ENCODE measurements at places on chromosomes 1 and 21.

GRCh38 chr21:28294051-28294450 is 698.6 kb downstream of the LTN1 start:
- no peak for DNase-seq

DNA sequence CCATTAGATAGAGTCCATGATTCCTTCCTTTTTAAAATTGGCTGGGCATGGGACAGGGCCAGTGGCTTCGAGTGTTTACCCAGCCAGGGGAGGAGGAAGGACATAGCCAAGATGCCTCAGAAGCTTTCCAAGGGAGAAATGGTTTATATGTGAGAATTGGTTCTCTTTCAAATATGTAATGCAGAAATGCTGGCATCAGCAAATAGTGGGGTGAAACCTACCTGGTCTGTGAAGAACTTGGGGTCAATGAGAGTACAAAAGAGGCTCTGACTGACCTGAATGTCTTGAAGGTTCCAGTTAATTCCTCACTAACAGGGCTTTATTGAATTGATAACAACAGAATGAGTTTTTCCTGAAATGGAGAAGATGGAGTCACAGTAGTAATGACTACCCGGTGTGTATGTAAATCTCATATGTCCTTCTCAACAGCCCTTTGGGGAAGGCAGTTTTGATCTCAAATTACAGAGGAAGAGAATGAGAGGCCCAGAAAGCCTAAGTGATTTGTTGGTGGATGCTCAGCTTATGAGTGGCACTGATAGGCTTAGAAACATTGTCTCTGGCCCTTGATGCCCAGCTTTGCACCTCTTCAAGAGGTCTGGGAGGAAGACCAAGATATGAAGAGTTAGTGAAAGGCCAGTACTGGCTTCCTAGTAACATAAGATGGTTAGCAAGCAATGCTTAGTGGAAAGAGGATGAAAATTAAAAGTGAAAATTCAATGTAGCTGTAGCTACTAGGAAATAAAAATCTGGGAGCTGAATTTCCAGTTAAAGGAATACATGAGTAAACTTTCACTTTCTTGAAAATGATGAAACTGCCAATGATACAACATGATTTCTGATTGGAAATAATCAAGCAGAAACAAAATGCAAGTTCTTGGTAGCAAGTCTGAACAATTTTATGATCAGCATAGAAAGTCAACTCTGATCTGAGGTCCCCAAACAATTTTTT is 2.7 kb downstream of the ATF3 start:
- no peak for DNase-seq

GRCh38 chr1:96962751-96963211 is 241.2 kb downstream of the PTBP2 start:
- no peak for DNase-seq

DNA sequence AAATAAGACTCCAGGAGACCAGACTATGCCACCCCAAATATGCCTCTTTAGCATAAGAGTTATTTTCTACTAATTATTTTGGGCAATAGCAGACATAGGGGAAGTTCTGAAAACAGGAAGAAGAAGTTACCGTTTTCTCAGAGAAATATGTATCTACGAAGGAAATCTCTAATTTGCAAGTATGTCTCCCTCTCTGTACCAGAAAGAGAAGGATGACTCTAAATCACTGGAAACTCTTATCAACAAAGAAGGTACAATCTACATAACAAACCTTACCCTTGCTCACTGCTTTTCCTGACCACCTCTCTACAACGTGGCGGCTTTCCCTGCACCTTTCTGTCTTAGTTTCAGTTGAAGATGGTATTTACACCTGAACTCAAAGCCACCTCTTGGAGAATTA is 49.0 kb downstream of the OMA1 start:
- no peak for DNase-seq

DNA sequence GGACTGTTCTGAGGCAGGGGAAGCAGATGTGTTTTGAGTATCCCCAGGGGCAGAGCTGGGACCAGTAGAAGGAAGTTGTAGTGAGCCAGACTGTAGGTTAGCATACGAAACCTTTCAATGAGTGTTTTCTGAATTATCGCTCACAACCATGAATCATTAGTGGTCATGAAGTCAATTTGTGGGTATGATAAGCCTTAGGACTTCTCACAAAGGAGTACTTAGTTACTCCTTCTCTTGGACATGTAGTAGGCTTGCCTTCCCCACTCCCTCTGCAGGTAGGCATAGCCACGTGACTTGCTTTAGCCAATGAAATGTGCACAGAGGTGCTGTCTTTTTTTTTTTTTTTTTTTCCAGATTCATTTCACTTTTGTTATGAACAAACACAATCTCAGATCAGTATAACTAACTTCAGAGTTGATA is 23.9 kb upstream of the FAAH start:
- no peak for DNase-seq

DNA sequence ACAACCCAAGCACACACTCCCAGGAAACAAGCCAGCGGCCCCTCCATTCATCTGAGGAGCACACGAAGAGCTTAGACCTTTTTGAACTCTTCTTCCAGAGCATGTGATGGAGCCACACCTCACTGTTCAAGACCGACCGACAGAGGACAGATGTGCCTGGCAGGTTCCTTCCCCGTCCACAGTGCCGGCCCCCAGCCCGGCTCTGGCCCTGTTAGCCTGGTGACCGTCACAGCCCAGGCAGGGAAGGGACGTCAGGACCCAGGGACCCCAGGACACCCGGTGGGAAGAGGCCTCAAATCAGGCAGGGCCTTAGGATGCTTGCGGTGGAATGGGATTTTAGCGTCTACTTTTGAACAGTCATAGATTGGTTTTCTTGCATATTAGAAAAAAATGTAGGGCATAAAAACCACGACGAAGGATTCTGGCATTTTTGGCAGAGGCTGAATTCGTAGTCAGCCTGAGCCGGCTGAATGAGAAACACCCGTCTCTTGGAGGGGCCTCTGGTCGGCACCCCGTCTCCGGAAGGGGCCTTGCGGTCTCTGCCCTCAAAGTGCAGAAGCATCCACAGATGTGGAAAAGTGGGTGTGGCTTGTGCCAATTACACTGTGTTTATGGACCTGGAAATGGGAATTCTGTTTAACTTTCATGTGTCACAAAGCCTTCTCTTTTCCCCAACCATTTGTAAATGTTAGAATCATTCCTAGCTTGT is 79.3 kb downstream of the SIK1 start:
- no peak for DNase-seq

GRCh38 chr1:15692121-15692682 is 8.1 kb downstream of the PLEKHM2 start:
- DNase-seq: no peak

DNA sequence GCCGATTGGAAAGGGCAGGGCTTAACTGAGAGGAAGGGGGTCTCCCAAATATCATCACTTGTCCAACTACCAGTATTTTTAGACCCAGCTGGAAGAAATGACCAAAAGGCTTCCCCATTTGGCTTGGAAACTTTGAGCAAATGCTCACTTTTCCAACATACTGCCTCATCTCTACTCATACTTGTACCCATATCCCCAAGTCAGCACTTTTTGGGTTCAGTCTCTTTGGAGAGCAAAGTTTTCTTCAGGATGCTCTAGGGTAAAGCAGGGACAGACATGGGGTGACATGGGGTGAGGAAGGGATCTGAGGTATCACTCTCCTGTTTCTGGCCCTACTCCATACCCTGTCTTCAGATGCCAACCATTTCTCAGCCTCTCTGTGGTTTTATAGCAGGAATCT is 27.2 kb downstream of the LRRN2 start:
- DNase-seq: no peak

DNA sequence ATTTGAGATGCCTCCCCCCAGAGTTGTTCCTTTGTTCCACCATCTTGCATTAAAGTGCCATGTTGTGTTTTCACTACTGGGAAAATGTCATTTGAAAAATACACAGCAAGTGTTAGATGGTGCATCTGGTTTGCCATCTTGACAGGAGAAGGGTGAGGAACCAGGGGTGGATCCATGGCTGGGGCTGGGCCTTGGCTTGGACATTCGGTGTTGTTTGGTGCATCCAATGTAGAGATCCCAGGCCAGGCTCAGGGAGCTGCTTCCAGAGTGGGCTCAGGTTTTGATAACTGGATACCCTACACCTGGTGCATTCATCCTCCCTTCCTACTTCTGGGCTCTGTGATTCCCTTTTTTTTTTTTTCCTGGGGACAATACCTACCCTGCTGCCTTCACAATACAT is 103.5 kb downstream of the UCK2 start:
- DNase-seq: no peak

- DNase-seq: no peak
Measured at GRCh38 chr1:29454616-29455380, 218.5 kb downstream of the PTPRU start.

DNA sequence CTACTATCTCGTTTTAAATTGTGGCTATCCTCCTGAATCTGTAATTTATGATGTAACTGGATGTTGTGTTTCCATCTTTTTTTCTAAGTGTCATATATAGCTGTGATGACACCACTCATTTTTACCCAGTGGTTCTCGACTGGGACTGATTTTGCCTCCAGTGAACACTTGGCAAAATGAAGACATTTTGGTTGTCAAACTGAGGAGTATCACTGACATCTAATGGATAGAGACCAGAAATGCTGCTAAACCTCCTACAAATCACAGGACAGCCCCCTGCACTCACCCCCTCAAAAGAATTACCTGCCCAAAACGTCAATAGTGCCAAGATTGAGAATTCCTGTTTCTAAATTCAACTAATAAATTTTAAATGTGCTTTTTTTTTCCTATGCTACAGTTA is 1.9 kb downstream of the TRMT13 start:
- DNase-seq: no peak

- no peak for DNase-seq
Measured at GRCh38 chr1:59219916-59220315, 77.0 kb upstream of the FGGY start.

DNA sequence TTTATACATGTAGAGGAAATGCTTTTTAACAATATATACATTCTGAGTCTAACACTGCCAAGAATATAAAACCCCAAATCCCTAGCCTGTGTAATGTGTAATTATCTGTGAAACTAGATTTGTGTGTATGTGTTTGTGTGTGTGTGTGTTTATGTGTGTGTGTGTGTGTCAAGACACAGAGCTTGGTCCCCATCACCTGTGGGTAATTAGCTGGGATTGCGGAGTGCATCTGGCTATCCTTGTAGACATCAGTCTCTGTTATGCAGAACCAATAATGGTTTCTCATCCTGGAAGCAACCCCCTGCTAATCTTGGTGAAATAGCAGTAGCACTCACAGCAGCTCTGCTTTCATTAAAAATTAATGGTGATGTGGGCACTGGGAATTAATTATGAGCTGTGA is 26.3 kb upstream of the ST6GALNAC3 start:
- DNase-seq: no peak

Data from COLO829 (cell line).